ENCODE measurements at places on chromosomes 6 and 20.

DNA sequence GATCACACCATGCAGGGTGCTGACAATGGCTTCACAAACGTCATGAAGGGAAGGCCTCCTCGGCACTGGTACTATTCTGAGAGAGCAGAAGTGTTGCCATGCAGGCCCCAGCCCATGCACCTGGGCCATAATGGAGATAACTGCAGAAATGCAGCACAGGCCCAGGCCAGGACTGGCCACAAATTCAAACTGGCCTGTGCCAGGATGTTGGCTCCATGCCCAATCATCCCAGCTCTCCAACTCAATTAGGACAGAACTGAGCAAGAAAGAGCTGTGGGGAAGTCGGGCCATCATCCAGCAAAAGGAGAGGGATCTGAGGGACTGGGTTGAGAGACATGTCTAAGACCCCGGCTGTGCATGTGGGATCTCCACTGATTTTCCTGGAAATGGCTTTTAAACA lies 48.9 kb upstream of the SYNDIG1 start:
- DNase-seq = no peak

GRCh38 chr20:22462975-22463914 lies 121.1 kb downstream of the FOXA2 start:
- no peak for DNase-seq

DNA sequence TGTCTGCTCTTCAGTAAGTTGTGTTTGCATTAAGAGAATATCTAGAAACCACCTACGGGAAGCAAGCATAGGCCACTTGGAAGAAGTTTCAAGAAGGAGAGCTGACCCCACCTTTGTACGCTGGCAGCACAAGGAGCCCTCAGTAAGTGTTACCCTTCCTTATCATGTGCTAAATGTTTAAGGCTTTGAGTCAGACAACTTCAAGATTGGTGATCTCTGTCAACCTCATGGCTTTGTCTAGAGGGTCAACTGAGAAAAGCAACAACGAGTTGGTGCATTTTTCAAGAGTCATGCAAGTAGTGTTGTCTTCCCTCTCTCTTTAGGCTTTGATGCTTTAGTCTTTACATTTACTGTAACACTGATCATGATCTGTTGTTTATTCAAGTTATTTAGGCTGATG lies 53.2 kb upstream of the SPTLC3 start:
- DNase-seq = no peak

DNA sequence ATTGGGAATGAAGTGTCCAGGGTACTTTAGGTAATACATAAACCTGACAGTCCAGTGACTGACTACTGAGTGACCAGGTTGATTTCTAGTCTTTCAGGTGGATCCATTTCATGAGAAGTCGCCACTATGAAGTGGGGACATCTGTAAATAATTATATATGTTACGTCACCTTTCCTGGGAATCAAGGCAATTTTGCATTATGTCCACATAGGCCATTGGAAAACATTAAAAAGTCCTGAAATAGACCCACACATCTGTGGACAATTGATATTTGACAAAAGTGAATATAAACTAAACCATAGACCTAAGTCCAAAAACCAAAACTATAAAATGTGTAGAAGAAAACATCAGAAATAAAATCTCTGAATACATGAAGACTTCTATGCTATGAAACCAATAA lies 231.5 kb downstream of the C6orf118 start:
- no peak for DNase-seq

- DNase-seq = no peak
These were observed 102.7 kb upstream of the AHI1 start for GRCh38 chr6:135600086-135600702.

DNA sequence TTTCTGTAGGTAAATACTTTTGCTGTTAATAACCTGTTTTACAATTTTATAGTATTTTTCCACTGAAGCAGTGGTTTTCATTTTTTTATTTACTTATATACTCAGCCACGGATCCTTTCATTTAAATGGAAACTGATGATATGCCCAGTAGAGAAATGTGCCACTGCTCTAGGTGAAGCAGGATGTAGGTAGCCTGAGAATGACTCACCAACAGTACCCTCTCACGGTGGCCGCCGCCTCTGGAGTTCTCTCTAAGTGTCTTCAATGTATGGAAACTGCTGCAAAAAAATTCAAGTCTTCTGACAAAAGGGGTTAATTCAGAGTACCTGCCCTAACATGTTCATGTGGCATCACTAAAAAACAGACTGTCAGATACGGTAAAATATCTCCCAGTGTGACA lies 6.4 kb downstream of the EYA4 start:
- no peak for DNase-seq

GRCh38 chr6:131399433-131399832 lies 173.6 kb upstream of the ARG1 start:
- no peak for DNase-seq

DNA sequence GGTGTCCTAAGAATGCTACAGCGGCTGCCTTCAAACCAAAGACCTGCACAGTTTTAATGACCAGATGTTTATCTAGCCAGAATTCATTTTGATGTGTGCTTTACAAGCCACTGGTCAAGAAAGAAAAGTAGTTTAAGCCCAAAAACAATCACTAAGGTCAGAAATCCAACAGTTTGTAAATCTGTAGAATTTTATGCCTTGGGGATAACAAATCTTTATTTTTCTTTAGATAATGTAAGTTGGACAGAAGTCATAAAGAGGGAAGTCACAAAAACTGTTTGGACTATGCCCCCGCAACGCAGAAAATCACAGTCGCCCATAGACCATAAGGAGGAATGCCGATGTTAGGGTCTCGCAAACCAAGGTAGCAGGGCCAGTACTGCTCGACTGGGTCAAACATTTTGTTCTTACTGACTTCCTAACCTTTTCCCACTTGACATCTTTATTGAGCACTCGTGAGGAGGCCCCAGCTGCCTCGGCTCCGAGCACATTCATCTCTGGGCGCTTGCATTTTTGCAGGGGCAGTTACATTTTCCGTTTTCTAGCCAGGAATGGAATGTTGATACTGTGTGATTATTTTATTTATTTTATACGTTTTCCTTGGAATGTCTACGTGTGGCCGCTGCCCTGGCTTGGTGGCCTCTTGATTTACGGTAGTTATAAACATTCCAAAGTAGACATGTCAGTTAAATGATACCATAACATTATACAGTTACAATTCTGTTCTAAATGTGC lies 56.7 kb upstream of the APCDD1L start:
- DNase-seq = no peak

GRCh38 chr6:22828179-22829062 lies 259.1 kb downstream of the HDGFL1 start:
- peak; percentile 77 for DNase-seq

DNA sequence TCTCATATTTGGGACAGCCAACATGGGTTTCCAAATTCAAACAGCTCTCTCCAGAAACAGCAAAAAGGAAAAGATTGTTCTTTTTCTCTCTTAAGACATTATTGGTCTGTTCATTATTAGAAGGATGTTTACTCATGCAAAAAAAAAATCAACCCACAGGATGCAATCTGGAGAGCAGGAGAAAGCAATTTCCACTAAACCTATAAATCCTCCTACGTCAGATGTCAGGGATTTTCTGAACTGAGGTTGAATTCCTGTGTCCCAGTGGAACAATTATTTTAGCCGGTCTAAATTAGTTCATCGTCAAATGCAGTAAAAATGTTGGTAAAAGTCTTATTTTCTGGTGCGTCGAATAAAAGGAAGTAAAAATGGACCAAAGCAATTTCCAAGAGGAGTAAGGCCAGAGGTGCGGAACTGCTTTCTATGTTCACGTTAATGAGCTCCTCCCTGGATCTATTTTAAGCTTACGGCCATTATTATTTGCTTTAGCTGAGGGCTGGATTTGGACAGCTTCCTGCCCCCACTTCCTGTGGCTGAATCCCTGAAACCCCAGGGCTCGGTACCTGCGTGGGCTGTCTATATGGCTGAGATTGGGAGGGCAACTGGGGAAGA lies at the start of gene GABRR1:
Gene GABRR1 (minus strand): TSS at position 60 of the 612 bp plus-strand sequence. CDS start 36 bp downstream, at position 24.
- DNase-seq = no peak

- DNase-seq = peak; percentile 14
These were observed 537.6 kb downstream of the HDGFL1 start for GRCh38 chr6:23106951-23107350.

DNA sequence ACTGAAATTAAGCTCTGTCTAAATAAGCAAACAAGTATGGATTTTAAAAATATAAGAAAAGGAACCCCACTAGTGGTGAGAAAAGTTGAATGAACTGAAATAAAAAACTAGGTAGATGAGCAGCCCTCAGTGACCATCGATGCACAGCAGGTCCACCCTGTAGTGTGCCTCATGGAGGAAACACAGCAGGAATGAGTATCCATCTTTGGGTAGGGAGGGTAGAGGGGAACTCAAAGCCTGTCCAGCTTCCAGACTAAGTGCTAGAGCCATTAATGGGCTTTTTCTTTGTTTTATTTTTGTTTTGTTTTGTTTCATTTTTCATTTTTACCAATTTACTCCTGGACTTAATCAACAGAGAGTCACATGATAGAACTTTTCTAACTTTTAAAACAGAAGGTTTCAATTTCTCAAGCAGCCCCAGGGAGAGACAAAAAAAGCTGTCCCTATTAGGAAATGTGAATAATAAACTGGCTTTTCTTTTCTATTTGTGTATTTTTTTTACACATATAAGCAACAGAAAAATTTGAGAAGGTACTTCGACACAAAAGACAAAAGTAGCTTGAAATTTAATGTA lies 700.6 kb downstream of the HACE1 start:
- no peak for DNase-seq

GRCh38 chr6:115594891-115595290 lies 465.8 kb downstream of the FRK start:
- no peak for DNase-seq

DNA sequence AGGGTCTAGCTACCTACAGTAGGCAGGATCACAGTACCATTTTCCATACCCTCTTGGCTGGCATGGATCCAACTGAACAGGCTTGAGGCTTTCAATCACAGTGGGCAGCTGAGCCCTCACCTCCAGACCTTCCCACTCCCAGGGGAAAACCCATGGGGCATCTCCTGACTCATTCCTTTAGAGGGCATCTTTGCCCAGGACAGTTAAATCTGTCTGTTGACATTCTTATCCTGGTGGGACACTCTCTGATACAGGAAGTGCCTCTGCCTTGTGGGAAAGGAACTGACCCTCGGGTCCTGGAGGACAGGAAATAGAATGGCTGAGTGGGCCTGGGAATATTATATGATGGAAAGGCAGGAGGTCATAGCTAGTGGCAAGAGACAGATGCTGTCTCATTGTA lies 10.2 kb upstream of the EPB41L1 start:
- no peak for DNase-seq

DNA sequence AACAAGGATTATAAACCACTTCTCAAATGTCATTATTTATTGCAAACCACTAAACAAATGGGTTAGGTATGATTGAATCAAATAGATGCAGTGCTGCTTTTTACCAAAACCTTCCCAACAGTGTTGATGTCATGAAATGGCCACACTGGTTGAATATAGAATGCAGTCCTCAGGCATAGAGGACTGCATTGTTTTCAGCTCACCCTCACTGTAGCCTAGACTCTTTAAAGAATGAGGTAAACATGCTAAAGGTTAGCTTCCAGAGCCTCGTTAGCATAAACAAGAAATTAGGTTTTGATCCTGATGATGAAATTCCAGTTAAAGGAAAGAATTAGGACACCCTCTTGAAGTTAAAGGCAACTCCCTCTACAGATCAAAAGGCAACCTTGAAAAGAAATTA lies 224.3 kb downstream of the ALDH8A1 start:
- no peak for DNase-seq

GRCh38 chr6:38234934-38235682 lies 404.6 kb downstream of the BTBD9 start:
- DNase-seq = no peak

GRCh38 chr6:105301756-105302616 lies 100.9 kb downstream of the PREP start:
- DNase-seq = peak; percentile 34

GRCh38 chr6:56573624-56574023 lies 69.1 kb downstream of the DST start:
- DNase-seq = no peak

GRCh38 chr6:154157706-154158105 lies 118.7 kb downstream of the OPRM1 start:
- no peak for DNase-seq

DNA sequence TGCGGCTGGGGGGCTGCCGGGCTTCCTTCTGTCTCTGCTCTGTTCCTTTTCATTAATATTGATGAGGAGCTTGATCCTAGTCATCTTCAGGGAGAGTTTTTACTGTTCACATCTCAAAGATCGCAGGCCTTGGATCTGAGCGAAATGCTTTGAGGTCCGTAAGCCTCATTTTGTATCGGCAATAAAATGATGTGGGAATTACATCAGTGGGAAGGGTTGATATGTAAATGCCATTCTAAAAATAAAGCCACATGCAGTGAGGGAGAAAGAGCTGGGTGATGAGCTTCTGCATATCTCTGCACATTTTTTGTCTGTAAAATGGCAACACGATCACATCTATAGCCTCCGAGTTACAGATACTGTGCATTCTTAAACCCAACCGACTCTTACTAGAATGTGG lies 24.9 kb downstream of the CDH26 start:
- DNase-seq = no peak

GRCh38 chr6:17039266-17039665 lies 62.6 kb upstream of the STMND1 start:
- no peak for DNase-seq

- no peak for DNase-seq
These were observed 1.0 kb upstream of the MTG2 start for GRCh38 chr20:62181808-62182207.

DNA sequence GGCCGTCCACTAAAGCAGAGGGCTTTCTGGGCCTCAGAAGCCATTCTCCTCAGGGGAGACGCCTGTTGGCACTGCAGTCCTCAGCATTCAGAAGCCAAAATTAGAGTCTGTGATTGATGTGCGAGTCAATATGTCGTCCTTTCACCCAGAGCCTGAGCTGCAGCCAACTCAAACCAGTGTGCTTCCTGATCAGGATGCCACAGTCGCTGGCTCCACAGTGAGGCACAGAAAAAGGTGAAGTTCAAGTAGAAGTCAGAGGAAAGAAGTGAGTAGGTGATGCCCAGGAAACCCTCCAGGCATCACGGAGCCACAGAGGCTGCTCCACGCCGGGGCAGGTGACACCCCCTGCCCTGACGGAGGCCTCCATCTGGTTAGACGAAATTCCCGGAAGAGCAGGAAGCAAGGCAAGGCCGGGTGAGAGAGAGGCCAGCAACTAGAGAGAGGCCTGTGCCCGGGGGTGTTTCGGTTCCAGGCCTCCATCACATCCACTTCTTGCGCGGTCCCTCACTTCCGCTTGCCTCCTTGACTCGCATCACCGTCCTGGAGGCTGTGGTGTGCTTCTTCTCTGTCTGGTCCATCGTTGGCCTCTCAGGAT lies 177.7 kb upstream of the SNX9 start:
- DNase-seq = no peak

Data from AG20443 (cell line).